Erythroblast (primary cell): ENCODE measurements at places on chromosomes 3 and 15.

DNA sequence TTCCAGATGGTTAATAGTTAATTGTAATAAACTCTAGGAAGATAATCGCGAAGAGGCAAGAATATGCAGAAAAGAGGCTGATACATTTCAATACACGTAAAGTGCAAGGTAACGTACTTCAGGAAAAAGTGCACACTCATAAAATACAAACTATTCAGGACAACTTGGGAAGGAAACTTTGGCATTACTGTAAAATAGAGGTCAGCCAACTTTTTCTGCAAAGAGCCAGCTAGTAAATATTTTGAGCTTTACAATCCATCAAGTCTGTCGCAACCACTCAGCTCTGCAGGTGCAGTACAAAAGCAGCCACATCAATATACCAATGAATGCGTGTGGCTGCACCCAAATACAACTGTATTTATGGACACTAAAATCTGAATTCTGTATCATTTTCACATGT, 51.6 kb upstream of the THUMPD3 start:
- DNase-seq: no peak

GRCh38 chr15:49288391-49288790, 118.3 kb downstream of the GALK2 start:
- DNase-seq: no peak

GRCh38 chr3:159724627-159725026, 264.0 kb upstream of the IL12A start:
- DNase-seq: no peak

GRCh38 chr15:95932676-95933075, 397.8 kb upstream of the NR2F2 start:
- DNase-seq: no peak

DNA sequence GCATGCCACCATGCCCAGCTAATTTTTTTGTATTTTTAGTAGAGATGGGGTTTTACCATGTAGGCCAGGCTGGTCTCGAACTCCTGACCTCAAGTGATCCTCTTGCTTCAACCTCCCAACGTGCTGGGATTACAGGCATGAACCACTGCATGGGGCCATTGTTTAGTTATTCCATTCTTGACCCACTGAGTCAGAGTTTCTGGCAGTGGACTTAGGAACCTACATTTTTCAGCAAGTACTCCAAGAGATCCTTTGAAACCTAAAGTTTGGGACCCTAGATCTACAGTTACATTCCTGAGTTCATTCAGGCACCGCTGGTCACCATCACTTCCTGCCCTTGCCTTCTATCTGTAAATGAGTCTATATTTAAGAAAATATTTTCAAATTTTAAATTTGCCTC, 1.4 kb upstream of the TNFSF10 start:
- no peak for DNase-seq

- no peak for DNase-seq
Observed at GRCh38 chr3:43582866-43583265, 38.9 kb downstream of the ANO10 start.

DNA sequence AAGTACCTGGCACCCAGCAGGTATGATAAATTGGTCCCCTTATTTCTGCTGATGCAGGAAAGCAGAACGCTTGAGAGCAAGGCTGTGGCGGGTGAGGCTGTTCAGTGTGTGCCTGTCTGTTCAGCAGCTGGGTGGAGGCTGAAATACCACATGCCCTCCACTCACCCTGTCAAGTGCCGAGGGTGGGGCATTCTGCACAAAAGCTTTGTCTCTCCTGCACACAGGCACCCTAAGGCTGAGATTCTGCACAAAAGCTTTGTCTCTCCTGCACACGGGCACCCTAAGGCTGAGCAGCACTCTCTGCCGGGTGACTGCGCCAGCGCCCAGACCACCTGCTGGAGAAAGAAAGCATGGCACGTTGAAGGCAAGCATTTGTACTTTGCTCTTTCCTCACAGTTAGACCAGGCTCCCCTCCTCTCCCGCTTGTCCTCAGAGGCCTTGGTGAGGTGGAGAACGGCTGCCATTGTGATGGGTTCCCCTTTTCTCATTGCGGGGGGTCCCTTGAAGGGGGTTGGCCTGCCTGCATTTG, 97.5 kb downstream of the BDH1 start:
- DNase-seq: no peak
